CD4-positive, alpha-beta T cell treated with Interferon alpha-2 for 1 hour (primary cell): ENCODE measurements at places on chromosomes 3 and 15.

DNA sequence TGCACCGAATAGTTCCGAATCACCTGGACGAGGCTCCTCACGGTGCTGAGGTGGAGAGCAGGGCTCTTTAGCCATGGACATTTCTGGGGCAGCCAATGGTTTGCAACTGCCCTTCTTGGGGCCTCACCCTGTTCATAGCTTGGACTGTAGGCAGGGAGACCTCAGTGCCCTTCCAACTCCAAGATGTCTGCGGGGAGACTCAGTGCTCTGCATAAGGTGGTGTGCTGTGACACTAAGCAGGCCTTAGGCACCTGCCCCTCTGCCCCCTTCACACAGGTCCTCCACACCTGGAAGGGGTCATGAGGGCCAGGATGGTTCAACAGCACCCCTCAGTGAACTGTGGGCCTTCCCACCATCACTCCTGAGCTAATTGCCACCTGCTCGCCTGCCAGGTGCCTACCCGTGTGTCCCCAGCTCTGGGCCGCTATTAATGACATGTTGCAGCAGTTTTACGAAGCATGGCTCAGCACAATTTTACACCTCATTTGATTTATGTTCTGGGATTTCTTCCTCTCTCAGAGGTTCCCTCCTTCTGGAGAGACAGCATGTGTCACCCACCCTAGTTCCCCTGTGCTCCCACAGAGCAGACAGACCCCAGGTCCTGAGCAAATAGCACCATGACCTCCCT is 101.2 kb upstream of the SMAD3 start:
- no peak for DNase-seq

- no peak for DNase-seq
Measured at GRCh38 chr3:139832998-139833397, 102.0 kb upstream of the CLSTN2 start.

- no peak for DNase-seq
Measured at GRCh38 chr15:82624008-82624407, 23.2 kb downstream of the CPEB1 start.

DNA sequence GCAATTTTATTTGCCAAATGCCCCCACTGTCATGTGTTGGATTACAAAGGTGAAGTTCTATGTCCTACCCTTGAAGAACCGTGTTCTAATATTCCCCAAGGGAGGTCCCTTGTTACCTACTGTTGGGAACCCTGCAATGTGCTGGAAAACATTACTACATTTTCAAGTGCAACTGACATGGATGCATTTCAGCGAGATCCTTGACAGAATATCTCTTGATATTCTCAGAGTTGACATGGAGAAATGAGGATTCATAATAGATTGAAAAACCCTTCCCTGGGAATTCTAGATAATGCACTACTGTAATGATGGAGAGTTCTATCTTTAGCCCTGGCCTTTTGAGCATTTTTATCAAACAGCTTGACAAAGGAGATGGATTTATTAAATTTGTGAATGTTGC is 397.4 kb downstream of the FEZF2 start:
- DNase-seq: no peak

- DNase-seq: no peak
Measured at GRCh38 chr15:96502196-96502595, 171.7 kb downstream of the NR2F2 start.

DNA sequence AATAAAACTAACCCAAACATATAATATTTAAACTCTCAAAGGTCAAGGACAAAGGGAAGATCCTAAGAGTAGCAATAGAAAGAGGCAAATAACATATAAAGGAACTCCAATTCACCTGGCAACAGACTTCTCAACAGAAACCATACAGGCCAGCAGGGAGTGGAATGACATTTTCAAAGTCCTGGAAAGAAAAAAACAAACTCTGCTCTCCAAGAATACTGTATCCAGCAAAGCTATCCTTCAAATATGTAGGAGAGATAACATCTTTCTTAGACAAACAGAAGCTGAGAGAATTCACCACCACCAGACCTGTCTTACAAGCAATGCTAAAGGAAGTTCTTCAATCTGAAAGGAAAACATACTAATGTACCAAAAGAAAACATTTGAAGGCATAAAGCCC is 51.5 kb upstream of the TMEM158 start:
- DNase-seq: no peak

GRCh38 chr15:52107238-52107637 is 5.3 kb downstream of the BCL2L10 start:
- DNase-seq: no peak

DNA sequence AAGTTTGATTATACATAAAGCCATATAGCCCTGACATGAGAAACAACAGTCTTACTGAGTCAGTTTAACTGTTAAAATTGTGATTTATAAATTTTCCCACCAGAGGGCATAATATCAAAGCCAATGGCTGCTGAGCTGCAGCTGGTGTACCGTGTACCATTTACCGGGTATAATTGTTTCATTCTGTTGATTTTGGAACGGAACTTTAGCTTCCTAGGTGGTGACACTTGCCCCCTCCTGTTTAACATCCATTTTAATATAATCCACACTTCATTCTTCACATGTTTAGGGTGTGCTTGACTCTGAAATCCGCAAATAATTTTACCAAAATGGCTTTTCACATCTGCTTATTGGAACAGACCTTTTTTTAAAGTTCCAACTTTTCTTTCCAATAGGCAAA is 72.8 kb downstream of the SLC9A9 start:
- peak; percentile 55 for DNase-seq

GRCh38 chr3:30720586-30721313 is 114.3 kb downstream of the TGFBR2 start:
- no peak for DNase-seq

DNA sequence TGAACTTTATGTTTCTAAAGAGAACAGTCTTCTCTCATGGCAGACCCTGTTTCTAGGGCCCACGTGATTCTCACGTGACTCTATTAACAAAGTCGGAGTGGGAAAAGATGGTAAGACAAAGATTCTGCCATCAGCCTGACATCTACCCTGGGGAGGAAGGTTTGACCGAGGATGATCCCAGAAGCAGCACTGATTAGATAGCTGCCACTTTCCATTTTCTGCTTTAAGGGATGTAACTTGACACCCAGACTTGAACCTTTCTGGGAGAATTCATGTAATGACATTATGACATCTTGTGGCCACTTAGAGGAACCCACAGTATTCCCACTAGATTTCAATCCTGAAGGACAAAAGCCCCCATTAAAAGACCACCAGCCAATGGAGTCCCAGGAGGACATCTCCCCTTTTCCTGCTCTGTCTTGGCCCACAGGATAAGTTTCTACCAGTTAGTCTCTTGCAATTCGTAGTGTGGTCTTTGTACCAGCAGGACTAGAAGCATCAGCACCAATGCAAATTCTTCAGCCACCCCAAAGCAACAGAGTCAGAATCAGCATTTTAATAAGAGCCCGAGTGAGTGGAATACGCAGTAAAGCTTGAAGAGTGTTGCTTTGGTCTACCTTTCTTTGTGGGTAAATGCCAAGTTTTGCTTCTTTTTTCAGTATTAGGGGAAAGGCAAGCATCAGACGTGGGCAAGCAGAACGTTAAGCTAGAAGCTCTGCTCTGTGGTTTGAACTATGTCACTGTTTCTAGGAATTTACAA is 480.5 kb upstream of the PROK2 start:
- DNase-seq: no peak

- no peak for DNase-seq
Measured at GRCh38 chr15:79418693-79419279, 13.3 kb upstream of the MINAR1 start.

GRCh38 chr3:126014252-126014651 is 45.3 kb downstream of the ROPN1B start:
- DNase-seq: no peak

- DNase-seq: no peak
Measured at GRCh38 chr3:149934524-149934923, 36.2 kb downstream of the PFN2 start.

DNA sequence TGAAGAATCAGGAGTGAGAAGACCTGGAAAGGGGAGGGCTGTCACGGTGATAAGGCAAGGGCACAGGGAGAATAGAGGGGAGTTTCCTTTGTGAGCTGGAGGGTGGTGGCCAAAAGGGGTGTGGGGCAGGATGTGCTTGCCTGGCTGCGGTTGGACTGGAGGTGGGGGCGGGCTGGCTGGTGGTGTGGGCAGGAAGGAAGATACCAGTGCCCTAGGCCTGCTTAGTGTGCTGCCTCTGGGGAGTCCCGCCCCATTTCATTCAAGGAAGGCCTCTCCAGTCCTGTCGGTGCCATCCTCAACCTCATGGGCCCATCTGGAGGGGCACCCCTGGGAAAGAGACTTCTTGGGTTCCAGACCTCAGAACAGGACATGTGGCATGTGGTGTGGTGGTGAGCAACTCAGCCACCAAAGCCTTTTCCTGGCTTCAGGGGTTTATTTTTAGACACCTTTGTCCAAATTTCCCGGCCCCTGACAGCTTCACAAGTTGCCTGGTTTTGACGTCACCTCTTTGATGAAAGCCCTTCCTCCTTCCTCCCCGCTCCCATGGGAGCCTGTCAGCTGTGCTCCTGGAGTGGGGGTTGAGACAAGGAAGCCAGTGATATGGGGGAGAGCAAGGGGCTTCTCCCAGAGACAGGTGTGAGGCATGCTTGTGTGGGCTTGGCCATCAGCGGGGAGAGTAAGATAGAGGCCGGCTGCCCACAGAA is 15.6 kb downstream of the TEX264 start:
- DNase-seq: peak; percentile 89

DNA sequence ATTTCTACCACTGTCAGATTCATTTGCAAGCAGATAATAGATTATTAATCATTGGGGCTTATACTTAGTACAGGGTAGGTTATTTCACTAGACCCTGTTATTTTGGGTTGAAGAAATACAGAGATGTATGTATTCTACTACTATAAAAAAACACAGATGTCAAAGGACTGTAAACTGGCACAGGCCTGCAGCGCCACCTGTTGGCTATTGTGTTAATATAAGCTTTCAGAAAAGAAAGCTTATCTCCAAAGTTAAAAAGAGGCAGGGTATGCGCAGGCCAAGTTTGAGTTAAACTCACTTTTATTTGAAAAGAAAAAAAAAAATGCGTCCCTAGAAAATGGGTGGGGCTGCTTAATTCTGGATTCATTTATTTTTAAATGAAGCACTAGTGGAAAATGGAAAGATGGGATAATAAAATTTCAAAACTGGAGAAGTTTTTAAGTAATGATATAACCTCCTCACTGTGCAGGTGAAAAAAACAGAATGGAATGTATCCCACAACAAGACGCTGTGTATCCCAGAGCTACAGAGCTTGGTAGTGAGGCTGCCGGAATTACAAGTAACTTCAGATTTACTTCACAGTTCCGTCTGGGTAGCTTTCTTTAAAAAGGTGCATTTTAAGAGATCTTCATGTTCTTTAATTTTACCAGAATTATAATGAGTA is 407.2 kb upstream of the TGFBR2 start:
- peak; percentile 45 for DNase-seq

DNA sequence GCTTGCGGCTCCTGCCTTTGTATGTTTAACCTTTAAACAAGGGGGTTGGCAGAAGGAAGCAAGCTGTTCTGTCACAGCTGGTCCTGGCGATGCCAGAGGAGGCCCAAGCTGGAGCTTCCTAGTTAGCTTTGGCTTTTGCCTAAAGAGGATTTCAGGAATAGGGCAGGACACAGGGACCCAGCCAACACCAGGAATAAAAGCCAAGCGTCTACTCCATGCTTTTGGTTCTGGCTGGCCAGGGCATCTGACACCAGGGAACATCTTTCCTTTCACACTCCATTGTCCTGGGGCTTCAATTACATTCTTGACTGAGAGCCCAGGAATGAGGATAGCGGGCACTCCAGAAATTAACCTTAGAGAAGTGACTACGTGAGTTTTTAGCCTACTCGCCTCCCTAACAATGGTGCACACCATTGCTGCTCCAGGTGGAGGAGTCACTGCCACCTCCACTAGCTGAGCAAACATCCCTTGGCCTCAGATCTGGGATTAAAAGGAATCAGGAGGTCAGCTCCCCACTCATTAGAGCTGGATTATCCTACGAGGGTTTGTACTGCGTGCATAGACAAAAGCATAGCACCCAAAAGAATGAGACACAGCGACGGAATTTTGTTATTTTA is 38.2 kb downstream of the TPM1 start:
- no peak for DNase-seq

- DNase-seq: peak; percentile 44
Measured at GRCh38 chr3:141294848-141295247, 63.2 kb downstream of the PXYLP1 start.

GRCh38 chr3:158531334-158531733 is 39.7 kb upstream of the MLF1 start:
- DNase-seq: no peak

GRCh38 chr15:80495401-80495942 is 91.3 kb downstream of the ARNT2 start:
- DNase-seq: no peak

GRCh38 chr15:90716317-90716975 is 700 bp upstream of the BLM start:
- DNase-seq: no peak

DNA sequence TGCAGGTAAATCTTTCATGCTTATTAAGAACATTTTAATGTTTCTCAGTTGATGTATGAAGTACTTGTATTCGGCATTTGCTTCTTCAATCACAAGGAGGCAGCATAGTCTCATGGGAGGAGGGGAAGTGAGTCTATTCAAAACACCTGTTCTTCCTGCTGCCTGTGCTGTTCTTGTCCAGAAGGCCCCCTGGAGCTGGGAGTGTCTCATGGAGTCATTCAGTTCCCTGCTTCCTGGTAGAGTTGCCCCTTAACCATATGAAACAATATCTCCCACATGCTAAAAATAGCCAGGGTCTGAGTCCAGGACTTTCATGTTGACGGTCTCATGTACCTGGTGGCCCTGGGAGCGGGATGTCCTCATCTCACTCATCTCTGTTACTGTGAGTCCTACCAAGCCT is 15.5 kb upstream of the PPP1R2 start:
- DNase-seq: peak; percentile 46

GRCh38 chr3:125375950-125376679 is 990 bp upstream of the ZNF148 start:
- no peak for DNase-seq

DNA sequence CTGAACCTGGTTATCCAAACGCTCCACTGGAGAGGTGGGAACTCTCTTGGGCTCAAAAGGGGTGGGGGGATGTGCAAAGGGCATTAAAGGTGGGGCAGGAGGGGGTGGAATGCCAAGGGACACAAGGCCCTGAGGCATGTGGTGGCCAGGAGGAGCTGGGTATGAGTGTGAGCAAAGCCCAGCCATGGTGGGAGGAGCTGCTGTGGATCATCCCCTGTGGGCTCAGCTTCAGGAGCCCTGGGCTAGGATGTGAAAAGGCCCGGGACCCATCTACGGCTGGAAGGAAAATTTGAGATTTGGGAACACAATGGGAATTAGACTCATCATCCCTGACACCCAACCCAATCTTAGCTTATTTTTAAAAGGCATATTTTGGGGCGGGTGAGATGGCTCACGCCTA is 33.3 kb downstream of the MGLL start:
- no peak for DNase-seq
